Smooth muscle cell of the brain vasculature (primary cell): ENCODE measurements at places on chromosomes 11 and 22.

GRCh38 chr22:47849576-47849975 is 1087.1 kb downstream of the TBC1D22A start:
- no peak for DNase-seq

- DNase-seq = no peak
Observed at GRCh38 chr11:2482745-2483144, 37.9 kb downstream of the KCNQ1 start.

DNA sequence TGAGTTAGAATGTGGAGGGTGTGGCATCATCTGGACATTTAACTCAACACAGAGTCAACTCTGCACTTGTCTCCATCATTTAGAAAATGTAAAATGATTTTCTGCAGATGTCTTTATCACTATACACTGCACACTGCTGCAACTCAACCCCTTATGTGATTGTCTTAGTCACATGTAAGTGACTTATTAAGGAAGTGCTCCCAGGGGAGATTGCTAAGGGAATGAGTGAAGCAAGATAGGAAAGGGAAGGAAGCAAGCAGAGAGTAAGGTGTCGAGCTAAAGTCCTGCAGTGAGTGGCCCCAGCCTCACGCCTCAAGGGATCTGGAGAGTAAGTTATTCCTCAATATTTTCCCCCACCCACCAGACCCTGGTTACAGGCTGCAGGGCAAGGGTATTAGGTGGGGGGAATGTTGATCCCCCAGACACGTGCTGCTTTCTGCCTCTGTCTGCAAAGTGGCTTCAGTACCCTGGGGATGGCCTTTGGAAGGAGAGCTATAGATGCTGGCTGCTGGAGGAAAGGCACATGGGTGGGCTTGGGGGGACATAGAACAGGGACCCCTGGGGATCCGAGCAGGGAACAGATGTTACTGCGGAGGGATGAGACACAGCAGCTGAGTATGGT is 7.2 kb upstream of the CBX6 start:
- no peak for DNase-seq

GRCh38 chr11:70433966-70434812 is 35.9 kb downstream of the CTTN start:
- no peak for DNase-seq

DNA sequence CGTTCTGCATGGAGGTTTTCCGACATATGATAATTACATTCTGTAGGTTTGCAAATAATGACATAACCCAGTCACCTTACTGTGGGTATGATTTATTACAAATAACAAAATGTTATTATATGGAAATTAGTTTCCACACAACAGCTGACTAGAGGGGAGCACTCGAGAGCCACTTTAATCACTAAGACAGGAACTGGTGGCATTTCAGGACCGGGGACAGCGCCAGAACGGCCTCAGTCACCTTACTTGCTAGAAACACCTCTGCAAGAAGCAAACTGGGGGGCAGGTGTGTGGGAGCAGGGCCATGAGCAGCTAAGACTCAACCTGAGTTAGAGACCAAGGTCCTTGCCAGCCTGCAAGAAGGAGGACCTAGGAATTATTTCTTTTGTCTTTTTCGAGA is 199.9 kb downstream of the DSCAML1 start:
- no peak for DNase-seq

DNA sequence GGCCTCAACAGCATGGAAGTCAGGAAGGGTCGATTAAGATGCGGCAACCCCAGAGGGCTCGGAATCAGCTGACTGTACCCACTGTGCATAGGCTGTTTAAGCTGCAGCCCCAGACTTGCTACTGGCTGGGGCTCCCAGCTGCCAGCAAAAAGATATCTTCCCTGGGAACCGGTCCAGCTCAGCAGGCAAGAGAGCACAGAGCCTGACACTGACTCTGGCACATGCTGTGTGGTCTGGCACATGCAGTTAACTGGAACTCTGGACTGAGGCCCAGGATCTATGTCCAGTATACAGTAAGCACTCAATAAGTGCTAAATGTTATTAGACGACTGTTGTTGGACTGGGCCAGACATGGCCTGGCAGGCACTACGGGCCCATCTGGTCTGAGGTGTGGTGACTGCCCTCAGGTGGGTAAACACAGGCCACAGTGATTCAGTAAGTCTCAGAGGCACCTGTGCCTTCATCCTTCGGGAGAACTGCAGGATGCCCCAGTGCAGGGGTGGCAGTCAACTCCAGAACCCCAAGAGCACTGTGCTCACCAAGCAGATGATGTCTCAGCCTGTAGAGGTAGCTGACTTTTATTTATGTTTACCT is 87.6 kb downstream of the LARGE1 start:
- DNase-seq = no peak

- no peak for DNase-seq
Observed at GRCh38 chr22:32918741-32919140, 117.2 kb downstream of the TIMP3 start.

GRCh38 chr11:9899676-9900075 is 235.8 kb downstream of the SWAP70 start:
- DNase-seq = no peak

GRCh38 chr11:33598426-33599069 is 102.1 kb downstream of the C11orf91 start:
- no peak for DNase-seq

DNA sequence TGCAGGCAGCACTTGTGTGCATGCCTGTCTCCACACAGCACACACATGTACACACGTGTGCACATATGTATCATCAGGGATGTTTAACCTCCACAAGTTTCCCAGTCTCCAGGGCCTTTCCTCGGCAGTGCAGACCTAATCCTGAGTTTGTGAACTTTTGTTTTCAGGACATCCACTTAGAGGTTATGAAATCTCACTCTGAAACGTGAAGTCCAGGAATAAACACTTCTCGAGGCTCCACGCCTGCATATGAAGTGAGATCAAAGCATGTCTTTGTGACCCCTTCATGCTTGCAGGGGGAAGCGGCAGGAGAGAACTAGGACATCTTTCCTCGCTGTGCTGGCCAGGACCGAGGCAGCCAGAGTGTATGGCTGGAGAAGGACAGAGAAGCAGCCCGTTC is 3.1 kb downstream of the SHISAL1 start:
- no peak for DNase-seq

DNA sequence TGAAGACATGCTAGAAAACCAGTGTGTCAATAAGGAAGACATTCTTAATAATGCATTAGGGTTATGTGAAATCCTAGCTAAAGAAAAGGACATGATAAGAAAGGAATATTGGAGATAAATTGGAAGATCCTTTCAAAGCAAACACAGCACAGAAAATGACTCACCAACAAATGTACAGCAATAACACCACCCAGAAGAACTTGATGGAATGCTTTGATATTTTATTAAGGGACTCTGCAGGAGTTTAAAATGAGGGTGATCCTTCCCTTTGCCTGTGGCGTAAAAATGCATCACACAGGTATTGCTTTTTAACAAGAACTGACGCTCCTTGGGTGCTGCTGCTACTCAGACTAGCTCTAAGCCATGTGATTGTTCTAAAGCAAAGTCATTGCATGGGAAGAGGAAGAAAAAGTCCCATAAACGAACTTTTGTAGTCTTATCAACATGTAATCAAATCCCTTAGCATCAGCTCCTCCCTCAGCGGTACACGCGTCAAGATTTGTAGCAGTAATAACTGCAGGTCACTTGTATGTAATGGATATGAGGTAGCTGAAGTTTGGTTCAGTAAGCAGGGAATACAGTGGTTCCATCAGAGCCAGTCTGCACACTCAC is 48.4 kb upstream of the EED start:
- no peak for DNase-seq

- DNase-seq = no peak
Observed at GRCh38 chr11:17432002-17432401, 43.5 kb upstream of the KCNJ11 start.

DNA sequence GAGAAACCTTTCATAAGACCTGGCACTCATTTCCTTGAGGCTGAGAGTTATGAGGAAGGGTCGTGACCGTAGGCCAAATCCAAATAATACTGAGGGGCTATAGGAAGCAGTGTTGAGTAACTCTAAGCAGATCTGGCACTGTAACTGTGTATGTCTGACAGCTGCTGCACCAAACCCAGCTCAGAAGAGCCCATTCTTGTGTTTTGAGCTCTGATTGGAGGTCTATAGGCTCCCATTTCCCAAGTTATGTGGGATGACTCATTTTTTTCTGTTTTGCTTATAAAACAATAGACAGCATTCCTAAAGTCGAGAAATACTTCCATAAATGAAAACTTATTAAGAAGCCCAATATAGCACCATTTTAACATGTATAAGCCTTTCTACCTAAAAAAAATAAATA is 645.8 kb downstream of the DLG2 start:
- no peak for DNase-seq

GRCh38 chr22:48309115-48309705 is 1518.5 kb downstream of the BRD1 start:
- DNase-seq = no peak

DNA sequence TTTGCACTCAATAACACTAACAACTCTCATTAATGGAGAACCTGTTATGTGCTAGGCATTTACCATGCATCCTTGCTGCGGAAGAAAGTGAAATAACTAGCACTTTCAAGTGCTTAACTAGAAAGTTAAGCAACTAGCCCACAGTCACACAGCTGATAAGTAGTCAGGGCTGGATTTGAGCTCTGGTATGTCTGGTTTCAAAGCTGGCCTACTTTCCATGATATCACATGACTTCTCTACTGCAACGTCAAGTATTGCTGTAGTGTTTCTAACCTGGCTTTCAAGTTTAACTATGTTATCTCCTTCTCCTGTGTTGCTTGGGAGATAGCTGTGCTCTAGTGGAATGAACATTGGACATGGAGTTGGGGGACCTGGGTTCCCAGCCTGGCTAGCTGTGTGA is 12.1 kb downstream of the SLC15A3 start:
- no peak for DNase-seq

GRCh38 chr11:128116447-128116846 is 470.9 kb downstream of the ETS1 start:
- no peak for DNase-seq

DNA sequence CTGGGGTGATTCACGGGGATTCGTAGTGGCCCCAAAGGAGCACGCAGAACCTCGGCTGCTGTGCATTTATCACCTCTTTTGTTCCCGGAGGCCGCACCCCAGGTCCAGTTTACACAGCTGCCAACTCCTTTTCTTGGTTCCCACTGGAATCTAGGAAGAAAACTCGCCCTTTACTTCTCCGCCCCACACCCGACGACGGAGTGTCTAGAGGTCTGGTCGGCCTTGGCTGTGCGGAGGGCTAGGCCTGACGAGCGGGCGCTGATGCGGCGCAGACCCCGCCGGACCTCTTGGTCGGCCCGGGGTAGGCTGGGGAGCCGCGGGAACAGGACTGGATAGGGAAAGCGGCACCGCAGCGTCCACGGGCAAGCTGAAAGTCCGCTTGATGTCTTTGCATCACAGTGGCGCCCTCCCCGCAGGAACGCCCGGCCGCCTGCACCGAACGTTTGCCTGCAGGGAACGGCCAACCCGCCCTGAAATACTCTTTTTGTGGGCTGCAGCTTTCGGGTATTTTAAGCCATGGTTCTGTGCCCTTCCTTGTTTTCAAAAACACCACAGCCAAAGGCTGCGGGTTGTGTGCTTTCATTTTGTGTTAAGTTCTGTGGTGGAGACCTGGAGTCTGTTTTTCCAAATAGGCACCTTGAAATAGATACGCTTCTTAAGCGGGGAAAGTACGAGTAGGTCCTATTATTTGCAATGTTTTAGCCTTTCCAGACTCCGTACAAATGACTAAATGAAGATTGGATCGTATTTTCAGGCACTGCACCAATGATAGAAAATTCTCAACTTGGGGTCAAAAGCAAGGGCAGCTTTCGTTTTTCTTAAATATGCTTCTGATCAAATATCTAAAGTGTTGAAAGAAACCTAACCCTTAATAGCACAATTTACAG is 829 bp upstream of the ZBED5 start:
- DNase-seq = no peak

DNA sequence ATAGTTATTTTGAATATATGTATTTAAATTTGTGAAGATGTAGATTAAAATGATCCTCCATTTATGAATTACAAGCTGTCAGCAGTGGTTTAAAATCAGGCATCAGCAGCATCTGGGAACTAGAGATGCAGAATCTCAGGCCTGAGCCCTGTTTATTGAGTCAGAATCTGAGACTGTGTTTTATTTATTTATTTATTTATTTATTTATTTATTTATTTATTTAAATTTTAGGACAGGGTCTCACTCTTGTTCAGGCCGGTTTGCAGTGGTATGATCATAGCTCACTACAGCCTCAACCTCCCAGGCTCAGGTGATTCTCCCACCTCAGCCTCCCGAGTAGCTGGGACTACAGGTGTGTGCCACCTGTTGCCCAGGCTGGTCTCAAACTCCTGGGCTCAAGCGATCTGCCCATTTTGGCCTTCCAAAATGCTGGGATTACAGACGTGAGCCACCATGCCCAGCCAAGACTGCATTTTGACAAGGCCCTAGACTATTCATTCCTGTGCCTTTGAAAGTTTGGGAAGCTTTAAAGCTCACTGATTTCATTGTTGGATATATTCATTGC is 70.7 kb downstream of the PPP6R3 start:
- no peak for DNase-seq

DNA sequence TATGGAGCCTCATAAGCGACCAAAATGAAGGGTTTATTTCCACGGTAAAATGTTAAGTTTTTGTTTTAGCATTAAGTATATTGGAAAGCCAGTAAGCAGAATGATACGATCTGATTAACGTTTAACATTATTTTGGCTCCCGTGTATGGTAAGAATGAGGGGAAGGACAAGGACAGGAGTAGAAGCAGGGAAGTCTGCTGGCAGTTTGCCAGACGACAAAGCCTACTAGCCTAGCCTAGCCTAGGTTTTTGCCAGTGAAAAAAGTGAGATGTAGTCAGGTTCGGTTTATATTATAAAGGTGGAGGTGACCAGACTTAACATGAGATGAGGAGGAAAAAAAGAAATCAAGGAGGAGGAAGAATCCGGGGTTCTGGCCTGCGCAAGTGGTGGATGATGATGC is 78.9 kb upstream of the ARHGAP32 start:
- DNase-seq = no peak

DNA sequence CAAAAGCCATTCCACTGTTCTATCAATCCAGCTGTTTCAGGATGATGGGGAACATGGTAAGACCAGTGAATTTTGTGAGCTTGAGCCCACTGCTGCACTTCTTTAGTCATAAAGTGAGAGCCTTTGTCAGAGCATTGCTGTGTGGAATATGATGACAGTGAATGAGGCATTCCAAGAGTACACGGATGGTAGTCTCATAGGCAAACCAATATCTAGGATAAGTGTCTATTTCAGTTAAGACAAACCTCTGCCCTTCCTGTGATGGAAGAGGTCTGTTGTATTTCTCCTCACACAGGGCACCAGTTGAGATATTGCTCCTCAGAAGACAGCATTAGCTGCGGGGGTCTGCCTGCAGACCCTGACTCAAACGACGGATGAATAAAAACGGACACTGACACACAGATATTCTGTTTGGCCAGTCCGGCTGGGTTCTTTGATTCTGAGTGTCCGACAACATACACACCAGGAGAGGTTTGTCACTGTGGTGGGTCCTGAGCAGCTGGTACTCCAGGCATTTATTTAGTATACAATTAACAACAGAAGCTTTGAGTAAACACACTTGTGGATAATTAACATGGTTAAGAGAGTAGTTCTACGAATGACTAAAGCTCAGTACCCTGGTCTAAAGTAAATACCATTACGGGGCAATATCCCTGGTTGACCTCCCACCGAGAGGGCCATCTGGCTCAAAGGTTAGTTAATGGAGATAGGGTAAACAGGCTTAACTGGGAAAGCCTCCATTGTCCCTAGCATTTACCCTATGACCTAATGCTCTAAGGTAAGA is 121.7 kb downstream of the ZNF280B start:
- no peak for DNase-seq

- peak; percentile 63 for DNase-seq
Observed at GRCh38 chr11:443542-444199, 1.9 kb upstream of the ANO9 start.
